ENCODE measurements at places on chromosomes 2 and 18. TPM values are rescaled to one million over a fixed set of nuclear protein-coding genes. Genes with fewer than 3 reads are reported as not detected.

The PRSS56 gene
- not detected for total RNA-seq

The TSPYL6 gene
- not detected for total RNA-seq

The EPAS1 gene
- 2.7 TPM for total RNA-seq

The CHRND gene
- not detected for total RNA-seq
